GM19239 (cell line): ENCODE measurements at places on chromosomes 16 and 17.

- no peak for DNase-seq
Observed at GRCh38 chr17:4675791-4676190, 28.1 kb downstream of the PELP1 start.

DNA sequence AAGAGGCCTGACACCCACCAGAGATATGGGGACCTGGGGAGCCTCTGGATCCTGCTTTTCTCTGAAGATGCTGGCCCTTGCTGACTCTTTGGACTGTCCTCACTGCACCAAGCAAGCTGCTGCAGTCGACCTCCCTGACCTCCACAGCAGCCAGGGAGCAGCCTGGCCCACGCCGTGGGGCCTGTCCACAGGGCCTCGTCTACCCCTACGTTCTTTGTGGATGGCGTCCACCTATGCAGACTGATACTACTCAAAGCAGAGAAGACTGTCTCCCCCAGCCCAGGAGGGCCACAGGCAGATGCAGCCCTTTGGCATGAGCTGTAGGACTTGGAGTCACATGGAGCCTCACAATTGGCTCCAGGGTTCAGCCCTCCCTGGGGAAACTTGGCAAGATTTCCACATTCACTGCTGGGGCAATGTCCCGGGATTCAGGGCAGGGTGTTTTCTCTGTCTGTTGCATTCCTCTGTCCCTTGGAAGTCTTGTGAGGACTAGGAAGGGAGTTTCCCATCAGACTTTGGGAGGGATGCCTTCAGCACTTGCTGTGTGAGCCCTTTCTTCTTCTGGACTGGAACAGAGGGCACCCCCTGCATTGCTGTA lies 152.2 kb downstream of the NTN1 start:
- no peak for DNase-seq

GRCh38 chr17:9230346-9230745 lies 209.0 kb downstream of the NTN1 start:
- DNase-seq: no peak

GRCh38 chr17:43477832-43478634 lies 5.7 kb upstream of the DHX8 start:
- no peak for DNase-seq

- DNase-seq: no peak
Observed at GRCh38 chr16:4790871-4791270, 2.7 kb upstream of the SEPTIN12 start.

GRCh38 chr17:40559954-40560591 lies 5.2 kb downstream of the CCR7 start:
- peak; percentile 58 for DNase-seq

- no peak for DNase-seq
Observed at GRCh38 chr16:56856876-56857447, 8.0 kb upstream of the SLC12A3 start.

GRCh38 chr17:9700754-9701476 lies 55.6 kb downstream of the USP43 start:
- DNase-seq: no peak

- no peak for DNase-seq
Observed at GRCh38 chr16:56203052-56203451, 11.8 kb downstream of the GNAO1 start.

- DNase-seq: no peak
Observed at GRCh38 chr17:18866866-18867813, 9.2 kb downstream of the PRPSAP2 start.

- DNase-seq: no peak
Observed at GRCh38 chr17:36723459-36724025, 122.2 kb downstream of the MRM1 start.

DNA sequence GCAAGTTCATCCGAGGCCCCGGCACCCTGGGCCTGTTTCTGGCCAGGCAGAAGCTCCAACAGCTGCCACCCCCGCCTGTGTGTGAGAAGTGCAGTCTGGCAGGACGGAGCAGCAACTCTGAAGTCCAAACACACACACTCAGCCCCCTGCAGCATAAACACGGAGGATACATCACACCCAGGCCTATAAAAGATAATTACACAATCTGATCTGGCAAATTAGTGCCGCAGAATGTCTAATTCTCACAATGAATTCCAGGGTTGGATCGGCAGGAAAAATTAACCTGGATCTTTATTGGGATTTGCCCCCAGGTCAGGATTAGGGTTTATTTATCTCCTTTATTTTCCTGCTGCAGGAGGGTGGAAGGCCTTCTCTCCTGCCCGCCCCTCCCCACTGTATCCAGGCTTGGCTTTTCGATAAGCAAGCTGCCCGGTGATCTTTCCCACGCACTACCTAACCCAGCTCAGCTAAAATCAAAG lies 311.4 kb downstream of the SOX9 start:
- DNase-seq: no peak

GRCh38 chr16:29663016-29663806 lies at the start of gene SPN:
Gene SPN, plus strand, starts transcription at chr16:29663247. Its CDS starts 482 bp downstream, at chr16:29663729.
- no peak for DNase-seq

GRCh38 chr17:10652984-10653659 lies 4.0 kb downstream of the MYH3 start:
- DNase-seq: no peak

GRCh38 chr17:82033359-82034085 lies 2.0 kb downstream of the RAC3 start:
- no peak for DNase-seq

DNA sequence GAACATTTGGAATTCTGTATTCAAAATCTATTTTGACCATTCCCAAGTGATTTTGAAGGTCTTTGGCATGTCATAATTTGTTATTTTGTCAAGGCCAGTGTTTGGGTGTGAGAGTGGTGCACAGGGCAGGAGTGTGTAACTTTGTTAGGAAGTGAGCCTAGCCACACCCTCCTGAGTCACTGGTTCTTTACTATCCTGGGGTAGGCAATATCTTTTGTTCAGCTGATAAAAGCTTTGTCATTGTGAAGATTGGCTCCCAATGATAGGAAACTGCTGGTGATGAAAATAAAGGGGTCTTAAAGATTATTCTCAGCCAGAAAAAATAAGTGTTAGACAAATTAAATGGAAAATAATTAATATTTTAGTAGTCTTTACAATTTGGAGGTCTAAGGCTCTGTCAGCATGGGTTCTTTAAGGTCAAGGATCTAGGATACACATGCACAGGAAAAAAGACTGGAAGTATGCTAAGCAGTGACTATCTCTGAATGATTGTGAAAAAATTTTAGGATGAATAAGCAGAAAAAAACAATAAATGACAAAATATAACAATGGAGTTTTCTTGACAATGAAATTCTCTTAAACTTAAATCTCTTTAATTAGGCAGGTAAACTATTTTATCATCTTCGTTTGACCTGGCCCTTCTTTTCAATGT lies 5.1 kb downstream of the UBN1 start:
- no peak for DNase-seq

DNA sequence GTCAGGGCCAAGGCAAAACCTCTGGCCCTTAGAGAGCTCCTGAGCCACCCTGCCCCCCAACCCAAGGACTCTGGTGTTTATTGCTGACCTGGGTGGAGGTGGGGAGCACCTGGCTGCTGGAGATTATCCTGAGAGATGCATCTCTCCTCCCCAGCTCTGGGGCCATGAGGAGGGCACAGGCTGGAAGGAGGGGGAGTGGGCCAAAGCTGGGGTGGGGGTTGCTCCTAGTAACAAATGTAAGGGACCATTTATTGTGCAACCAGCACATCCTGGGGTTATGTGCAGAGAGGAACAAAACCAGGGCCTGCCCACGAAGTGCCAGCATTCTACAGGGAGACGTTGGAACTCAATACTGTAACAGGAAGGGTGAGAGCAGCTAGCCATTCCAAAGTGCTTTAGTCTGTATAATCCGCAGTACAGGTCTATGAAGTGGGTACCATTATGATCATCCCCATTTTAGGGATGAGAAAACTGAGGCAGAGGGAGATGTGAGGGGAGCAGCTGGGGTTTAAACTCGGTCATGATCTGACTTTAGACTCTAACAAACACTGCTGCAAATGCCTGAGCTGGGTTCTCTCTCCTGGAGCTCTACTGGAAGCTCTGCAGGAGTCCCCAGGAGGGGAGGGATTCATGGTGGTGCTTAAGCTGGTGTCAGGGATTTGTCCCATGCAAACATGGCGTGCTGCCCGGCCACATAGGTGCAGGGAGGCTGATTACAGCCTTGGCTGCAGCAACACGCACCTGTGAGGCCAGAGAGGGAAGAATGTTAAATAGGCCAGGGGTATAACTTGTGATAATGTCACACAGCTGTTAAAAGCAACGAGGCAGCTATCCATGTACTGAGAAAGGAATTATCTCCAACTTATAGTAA lies 1.4 kb upstream of the RHBDF2 start:
- no peak for DNase-seq

GRCh38 chr17:48238933-48239602 lies 131.5 kb downstream of the SNX11 start:
- no peak for DNase-seq

DNA sequence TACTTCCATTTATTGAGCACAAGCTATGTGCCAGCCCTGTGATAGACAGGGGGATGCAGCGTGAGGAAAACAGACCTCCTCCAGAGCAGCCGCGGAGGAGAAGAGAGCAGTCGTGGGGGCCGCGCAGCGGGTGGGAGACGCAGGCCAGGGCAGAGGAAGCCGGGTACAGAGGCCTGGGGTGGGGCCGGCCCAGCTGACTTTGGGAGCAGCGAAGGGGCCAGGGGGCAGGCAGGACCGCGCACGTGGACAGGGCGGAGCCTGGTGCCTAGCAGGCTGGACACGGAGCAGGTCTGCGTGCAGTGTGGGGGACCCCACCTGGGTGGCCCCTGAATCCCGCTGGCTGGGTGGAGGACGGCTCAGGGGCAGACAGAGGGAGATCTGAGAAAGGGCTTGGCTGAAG lies 46.2 kb downstream of the ZFPM1 start:
- DNase-seq: no peak
